HT-29 (cell line): ENCODE measurements at places on chromosomes 3 and 15.

DNA sequence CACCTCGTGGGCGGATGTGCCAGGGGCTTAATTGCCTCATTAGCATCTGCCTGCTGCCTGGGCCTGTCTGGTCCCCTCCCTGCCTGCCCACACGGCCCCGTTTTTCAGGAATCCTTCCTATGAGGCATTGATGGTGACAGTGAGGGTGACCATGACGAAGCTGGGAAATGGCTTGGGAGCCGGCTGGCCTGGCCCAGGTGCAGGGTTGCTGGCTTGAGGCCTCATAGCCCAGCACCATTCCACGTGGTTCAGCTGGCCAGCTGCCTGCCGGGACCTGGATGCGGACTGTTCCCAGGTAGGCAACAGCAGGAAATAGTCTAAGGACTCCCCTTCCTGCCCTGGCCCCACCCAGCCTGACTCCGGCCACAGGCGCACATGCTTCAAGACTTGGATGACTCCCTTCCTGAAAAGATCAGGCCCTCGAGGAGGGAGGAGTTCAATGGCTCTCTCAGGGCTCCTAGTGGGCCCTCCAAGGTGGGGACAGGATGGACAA is 8.9 kb upstream of the DUSP7 start:
- DNase-seq, result no peak

GRCh38 chr3:20008646-20009045 is 3.4 kb downstream of the PP2D1 start:
- DNase-seq, result no peak

GRCh38 chr3:150079029-150079739 is 108.5 kb upstream of the PFN2 start:
- peak; percentile 41 for DNase-seq

DNA sequence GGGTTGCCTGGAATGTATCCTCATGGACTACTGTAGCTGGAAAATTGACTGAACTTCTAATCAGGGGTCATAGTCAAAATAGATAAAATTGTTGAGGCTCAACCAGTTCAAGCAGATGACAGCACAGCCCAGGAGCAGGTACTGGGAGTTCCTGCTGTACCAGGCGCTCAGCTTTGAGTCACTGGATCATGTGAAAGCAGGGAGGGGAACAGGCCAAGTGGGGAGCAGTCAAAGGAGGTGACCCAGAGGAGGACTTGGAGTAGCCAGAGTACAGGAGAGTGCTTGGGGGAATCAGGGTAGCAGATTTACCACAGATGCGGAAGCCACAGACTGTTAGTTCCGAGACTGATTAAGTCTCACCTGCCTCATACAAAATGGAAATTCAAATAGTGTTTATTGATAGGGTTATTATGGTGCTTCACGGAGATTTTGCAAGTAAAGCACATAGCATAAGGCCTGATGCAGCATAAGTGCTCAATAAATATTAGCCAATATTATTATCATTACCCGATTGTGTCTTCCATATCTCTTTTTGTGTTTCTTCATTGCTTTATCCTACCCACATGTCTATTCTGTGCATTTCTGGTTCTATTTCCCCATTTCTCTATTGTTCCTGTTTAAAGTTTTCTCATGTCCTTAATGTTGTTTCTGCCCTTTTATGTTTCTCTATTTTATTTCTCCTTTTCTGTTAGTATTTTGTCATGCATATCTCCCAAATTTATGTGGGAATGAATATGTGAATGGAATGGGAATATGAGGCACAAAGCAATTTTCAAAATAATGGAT is 369.2 kb upstream of the MCTP2 start:
- DNase-seq, result no peak

DNA sequence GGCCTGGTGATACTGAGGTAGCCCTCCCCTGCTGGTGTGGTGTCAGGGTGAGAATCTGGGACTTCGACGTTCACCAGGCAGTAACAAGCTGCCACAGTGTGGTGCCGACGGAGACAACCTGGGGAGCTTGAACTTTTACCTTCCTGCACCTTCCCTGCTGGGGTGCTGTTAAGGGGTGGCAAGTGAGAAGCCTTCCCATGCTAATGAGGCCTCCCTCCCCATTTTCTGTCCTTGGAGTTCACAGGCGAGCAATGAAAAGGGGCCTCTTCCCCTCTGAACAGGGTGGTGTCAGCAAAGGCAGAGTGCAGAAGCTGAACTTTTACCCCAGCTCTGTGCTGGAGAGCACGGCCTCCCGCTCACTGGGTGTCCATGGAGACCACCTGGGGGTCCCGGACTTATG is 13.5 kb downstream of the MAGEL2 start:
- DNase-seq, result no peak

GRCh38 chr3:13710251-13710650 is 161.3 kb downstream of the FBLN2 start:
- DNase-seq, result no peak

- DNase-seq, result no peak
These were observed 149.9 kb upstream of the LRTM1 start for GRCh38 chr3:55077726-55078125.
